ENCODE measurements at places on chromosomes 1 and 21.

GRCh38 chr21:33668180-33668579 is 25.9 kb downstream of the ITSN1 start:
- DNase-seq = no peak

DNA sequence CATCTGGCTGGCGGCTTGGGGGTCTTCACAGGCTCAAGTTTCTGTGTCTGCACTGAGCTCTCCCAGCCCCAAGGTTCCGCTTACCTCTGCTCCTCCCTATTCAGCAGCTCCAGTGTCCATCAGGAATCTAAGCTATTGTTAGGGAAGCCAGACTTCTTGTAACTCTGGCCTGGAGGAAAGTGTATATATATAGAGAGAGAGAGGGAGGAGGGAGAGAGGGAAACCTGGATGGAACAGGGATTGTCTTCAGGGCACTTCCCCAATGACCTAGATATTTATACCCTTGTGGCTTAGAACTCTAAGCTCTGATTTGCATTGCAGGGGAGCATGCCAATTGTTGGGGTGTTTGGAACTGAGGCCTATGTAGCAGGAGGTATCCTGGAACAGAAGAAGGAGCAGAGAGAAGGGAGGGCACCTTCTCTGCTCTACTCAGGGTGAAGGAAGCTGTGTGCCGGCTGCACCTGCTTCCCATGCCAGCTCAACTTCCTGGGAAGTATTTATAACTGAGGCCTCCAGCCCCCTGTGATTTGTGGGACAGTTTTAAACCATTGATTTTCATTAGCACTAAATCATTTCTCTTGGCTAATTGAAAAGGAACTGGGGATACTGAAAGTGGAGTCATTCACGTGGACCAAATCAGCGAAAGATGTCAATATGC is 70.9 kb downstream of the NAV1 start:
- no peak for DNase-seq

DNA sequence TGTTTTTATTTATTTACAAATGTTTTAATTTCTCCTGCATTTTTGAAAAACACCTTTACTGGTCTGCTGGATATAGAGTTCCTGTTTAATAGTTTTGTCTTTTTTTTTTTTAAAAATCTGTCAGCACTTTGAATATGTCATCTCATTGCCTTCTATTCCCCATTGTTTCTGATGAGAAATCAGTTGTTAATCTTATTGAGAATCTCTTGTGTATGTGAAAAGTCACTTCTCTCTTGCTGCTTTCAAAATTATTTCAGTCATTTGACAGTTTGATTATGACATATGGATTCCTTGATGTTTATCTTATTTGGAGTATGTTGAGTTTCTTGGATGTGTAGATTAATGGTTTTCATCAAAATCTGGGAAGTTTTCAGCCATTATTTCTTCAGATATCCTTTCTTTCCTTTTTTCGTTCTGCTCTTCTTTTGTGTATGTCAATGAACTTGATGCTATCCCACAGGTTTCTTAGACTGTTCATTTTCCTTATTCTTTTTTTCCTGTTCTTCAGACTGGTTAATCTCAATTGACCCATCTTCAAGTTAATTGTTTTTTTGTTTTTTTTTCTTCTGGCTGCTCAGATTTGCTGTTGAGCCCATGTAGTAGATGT is 51.2 kb upstream of the CCDC190 start:
- DNase-seq = no peak

DNA sequence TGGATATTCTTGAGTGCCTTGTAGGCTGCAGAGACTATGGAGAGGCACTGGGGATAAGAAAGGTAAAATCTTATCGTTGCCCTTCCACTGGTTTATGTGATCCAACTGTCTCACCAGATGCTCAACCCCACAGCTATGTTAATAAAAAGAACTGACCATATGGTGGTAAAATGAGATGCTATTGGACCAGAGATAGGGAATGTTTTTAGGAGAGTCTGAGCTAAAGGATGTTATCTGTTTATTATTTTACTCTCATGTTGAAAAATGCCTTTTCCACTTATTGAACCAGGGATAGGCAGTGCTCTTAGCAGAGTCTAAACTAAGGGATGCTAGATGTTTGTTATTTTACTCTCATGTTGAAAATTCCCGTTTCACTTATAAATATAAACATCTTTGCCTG is 172.8 kb upstream of the GREM2 start:
- no peak for DNase-seq

DNA sequence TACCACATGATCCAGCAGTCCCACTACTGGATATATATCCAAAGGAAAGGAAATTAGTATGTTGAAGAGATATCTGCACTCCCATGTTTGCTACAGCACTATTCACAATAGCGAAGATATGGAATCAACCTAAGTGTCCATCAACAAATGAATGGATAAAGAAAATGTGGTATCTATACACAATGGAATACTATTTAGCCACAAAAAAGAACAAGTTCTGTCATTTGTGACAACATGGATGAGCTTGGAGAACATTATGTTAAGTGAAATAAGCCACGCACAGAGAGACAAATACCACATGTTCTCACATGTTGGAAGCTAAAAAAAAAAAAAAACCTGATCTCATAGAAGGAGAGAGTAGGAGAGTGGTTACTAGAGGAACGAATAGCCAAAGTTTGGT is 17.7 kb downstream of the ATPAF1 start:
- DNase-seq = no peak

- DNase-seq = no peak
Observed at GRCh38 chr21:35032474-35033263, 16.4 kb downstream of the RUNX1 start.

DNA sequence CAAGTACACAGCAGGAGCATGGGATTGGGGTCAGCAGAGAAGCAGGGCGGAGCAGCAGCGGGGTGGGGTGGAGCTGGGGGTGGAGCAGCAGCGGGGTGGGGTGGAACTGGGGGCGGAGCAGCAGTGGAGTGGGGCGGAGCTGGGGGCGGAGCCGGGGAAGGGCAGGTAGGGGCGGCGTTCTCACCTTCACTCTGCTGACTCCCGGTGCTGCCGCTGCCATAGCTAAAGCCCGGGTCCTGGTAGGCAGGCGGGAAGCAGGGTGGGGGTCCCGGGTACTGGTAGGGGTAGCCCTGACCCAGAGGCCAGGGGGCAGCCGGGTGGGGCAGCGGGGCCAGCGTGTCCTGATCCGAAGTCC is 6.7 kb downstream of the TAS1R3 start:
- DNase-seq = peak; percentile 58

GRCh38 chr1:47761201-47761930 is 235.8 kb downstream of the TRABD2B start:
- DNase-seq = no peak

DNA sequence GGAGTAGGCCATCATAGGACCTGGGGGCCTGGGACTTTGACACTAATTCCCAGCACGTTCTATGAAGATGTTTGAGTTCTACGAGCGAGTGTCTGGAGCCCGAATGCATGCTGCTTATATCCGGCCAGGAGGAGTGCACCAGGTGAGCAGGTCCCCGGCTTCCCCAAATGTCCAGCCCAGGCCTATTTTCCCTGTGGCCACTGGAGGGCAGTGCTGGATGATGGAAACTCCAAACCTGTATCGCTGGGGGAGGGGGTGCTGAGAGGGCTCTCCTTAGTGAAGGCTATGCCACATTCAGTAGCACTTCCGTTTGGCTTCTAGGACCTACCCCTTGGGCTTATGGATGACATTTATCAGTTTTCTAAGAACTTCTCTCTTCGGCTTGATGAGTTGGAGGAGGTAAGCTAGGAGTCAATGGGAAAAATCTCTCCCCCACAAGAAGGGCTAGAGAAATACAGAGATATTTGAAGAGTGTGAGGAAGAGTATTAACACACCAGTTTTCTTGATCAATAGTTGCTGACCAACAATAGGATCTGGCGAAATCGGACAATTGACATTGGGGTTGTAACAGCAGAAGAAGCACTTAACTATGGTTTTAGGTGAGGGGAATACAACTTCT is 5.2 kb upstream of the FCER1G start:
- DNase-seq = peak; percentile 72

DNA sequence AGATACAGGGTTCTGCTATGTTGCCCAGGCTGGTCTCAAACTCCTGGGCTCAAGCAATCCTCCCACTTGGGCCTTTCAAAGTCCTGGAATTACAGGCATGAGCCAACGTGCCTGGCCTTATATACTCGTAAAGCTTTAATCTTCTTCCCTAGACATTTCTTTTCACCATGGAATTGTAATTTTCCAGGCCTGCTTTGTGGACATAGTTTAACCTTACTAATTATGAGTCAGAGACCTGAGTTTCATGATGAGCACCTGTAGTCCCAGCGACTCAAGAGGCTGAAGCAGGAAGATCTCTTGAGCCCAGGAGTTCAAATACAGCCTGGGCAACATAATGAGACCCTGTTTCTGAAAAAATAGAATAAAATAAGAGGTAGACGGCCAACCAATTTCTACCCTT is 12.3 kb downstream of the PATJ start:
- DNase-seq = no peak

- DNase-seq = no peak
Observed at GRCh38 chr21:33449616-33450015, 30.2 kb downstream of the TMEM50B start.

DNA sequence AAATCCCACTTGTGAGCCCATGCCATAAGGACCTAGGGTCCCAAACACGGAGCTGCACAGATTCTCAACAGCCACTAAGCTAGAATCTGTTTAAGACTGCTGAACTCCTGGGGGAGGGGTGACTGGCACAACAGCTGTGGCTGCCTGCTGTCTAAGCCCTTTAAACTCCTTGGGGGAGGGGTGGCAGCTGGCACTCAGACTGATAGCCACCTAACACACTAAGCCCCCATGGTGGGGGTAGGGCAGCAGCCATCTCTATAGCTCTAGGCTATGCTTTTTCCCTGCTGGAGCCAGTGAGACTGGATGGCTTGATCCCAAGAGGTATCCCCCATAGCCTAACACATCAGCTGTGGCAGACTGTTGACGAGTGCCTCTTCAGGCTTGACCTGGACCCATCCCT is 73.3 kb upstream of the FMO3 start:
- DNase-seq = no peak
